Right renal cortex interstitium (tissue), 3 donors: ENCODE measurements at places on chromosomes 2 and 18. TPM values are rescaled to one million over a fixed set of nuclear protein-coding genes. Genes with fewer than 3 reads are reported as not detected.

GRCh38 chr18:8516371-8517250 is 92.6 kb upstream of the RAB12 start:
- DNase-seq: no peak

HRH4 gene
- not detected for polyA plus RNA-seq

DNA sequence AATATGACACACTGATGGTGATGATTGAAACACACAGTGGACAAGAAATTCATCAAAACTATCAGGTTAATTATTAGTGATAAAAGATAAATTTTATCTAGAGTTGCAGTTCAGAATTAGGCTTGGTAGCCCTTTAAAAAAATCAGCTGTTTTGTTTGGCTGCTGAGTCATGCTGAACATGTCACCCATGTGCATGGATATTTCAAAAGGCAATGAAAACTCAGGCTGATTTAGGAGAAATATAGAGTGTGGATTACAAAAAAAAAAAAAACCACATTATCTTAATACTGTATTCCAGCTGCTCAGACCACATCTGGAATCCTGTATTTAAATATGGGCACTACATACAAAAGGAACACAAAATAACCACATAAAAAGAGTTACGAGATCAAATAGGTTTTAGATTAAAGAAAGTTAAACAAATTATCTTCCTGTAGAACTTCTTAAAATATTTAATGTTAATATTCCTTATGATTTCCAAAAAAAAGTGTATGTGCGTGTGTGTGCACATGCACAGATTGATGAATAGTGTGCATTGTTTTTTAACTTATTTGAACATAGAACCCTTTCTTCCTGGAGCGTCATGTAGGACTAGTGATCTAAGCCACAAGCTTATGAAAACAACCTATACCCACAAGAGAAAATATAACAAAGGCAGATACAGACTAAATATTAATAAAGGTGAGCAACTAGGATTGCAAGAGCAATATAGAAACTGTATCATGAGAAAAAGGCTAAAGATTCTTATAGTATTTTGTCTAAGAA is 186.2 kb downstream of the STK39 start:
- DNase-seq: no peak

ATP6V1B1 gene
- 67.3 TPM for polyA plus RNA-seq

GRCh38 chr2:235551965-235552364 is 58.1 kb downstream of the AGAP1 start:
- no peak for DNase-seq

UGT1A5 gene
- polyA plus RNA-seq: not detected

DNA sequence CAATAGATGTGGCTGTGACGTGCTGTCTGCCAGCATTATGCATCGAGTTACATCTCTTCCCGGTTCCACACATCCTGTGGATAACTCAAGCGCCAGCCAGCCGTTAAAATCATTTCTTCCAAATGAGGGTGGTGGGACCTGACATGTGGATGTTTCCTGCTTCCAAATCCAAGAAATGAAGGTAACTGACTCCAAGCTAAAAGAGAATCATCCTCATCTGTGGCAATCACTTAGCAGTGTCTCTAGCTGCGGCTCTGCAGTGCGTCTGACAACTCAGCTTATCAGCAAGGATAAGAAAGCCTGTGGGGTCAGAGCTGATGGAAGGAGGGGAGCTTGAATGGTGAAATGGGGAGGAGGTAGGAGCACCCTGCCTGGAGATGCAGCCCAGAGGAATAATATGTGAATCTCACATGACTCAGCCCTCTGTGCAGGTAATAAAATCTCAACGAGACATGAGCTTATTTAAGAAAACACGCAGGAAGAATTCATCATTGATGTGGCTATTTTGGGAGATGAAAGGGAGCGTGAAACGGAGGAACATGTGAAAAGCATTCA is 382.2 kb upstream of the TRIB2 start:
- no peak for DNase-seq
